Stimulated activated CD8-positive, alpha-beta memory T cell treated with anti-CD3 and anti-CD28 coated beads, Interleukin-4, amount 100 ng/mL, for 24 hours (primary cell): ENCODE measurements at places on chromosomes 16 and 17.

DNA sequence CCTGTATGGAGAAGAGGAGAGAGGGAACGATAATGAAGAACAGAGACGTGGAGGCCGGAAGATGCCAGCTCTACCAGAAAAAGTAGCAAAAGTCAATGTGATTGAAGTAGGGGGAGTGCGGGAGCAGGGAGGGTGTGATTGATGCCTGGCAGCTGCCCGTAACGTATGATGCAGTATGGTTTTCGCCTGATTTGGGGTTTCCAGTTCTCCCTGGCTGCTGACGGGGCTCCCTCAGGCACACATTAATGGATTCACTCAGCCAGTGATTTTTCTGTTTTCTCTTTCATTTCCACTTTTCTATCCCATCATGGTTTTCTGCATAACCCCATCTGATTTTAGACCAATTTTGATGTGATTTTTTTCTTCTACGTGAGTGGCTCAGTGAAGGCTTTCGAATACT, 62.1 kb downstream of the PRKCA start:
- no peak for DNase-seq

DNA sequence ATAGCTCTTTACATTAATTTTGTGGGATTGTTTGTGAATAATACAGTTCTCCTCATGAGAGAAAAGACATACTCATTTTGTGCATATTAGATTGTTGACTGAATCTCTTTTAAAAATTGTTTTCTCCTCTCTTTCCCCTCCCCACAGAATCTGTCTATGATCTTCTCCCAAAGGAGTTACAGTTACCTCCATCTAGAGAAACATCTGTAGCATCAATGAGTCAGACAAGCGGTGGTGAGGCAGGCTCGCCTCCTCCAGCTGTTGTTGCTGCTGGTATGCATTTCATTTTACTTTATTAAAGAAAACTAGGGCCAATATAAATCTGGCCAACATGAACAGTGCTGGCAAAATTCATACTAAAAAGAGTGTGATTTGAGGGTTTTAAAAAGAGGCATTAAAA, 60.5 kb downstream of the NFAT5 start:
- DNase-seq, result no peak

GRCh38 chr16:4419402-4419959, 3.1 kb upstream of the CORO7 start:
- DNase-seq, result no peak

- no peak for DNase-seq
These were observed 10.6 kb upstream of the DUS1L start for GRCh38 chr17:82076018-82076784.

GRCh38 chr16:85349365-85350145, 237.3 kb upstream of the CIBAR2 start:
- DNase-seq, result no peak

GRCh38 chr16:1244881-1245280, 4.4 kb downstream of the TPSAB1 start:
- no peak for DNase-seq

- DNase-seq, result no peak
These were observed 137.2 kb downstream of the CYLD start for GRCh38 chr16:50878966-50879615.

DNA sequence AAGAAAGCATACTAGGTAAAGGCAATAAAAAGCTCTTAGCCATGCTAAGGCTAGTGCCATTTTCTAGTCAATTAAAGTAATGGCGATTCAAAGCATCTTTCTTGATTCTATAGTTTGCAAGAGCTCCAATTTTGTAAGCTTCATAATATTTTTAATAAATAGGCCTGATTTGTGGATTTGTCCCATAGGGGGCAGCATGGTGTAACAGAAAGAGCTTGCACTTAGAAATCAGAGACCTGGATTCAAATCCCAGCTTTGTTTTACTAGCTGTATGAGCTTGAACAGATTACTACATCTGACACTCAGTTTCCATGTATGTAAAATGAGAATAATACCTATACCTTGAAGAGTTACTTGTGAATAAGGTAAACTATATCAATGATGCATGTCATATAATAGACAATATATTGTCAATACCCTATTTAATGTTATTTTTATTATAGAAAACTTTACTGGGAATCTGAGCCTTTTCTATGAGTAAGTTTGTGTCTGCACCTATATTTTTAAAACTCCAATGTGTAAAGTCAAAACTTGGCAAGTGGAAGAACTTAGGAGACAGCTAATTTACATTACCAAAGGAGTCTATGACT, 93.6 kb upstream of the NOG start:
- no peak for DNase-seq

- DNase-seq, result no peak
These were observed 72.0 kb downstream of the PITPNC1 start for GRCh38 chr17:67449065-67449464.

DNA sequence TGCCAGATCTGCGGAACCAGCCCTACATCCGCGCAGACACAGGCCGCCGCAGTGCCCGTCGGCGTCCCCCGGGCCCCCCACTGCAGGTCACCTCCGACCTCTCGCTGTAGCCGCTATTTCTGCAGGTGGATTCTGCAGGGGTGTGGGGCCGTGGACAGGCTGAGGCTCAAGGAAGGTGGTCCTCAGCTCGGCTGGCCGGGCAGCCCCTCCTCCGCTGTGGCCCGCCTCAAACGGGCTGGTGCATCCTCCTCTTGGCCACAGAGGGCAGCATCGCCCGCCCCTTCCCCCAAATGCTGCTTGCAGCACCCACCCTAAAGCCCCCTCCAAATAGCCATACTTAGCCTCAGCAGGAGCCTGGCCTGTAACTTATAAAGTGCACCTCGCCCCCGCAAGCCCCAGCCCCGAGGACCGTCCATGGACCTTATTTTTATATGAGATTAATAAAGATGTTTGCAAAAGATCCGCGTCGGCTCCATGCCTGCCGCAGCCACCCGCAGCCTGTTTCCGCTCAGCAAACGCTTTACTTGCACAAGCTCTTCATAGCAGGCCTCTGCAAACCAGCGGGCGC, 14.9 kb downstream of the SPATA32 start:
- no peak for DNase-seq

DNA sequence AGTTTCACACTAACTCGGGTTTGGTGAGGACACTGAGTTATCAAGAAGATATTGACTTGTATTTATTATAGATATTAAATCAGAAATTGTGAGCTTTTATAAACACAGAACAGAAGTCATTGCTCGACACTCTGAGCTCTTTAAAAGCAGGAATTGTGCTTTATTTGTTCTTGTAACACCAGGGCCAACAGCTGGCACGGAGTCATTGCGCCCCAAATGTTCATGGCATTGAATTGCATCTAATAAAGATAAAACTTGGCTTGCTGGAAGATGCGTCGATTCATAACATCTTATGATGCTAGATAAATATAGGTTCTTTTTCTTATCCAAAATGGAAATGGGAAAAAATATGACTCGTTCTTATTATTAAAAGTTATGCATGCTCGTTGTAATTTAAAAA, 11.8 kb upstream of the MLYCD start:
- no peak for DNase-seq
